CD4-positive, alpha-beta T cell treated with Interferon alpha-2 for 1 hour (primary cell): ENCODE measurements at places on chromosomes 11 and 22.

DNA sequence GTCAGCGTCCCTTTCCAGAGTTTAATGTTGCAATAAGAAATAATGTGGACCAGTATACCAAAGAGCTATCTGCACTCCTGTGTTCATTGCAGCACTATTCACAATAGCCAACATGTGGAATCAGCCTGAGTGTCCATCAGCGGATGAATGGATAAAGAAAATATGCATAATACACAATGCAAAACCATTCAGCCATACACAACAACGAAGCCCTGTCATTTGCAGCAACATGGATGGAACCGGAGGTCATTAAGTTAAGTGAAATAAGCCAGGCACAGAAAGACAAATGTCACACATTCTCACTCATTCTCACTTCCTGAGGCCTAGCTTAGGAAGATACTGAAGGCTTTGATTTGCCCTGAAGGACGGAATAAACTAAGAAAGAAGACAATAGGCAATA, 22.1 kb downstream of the SLC5A4 start:
- DNase-seq, result no peak

DNA sequence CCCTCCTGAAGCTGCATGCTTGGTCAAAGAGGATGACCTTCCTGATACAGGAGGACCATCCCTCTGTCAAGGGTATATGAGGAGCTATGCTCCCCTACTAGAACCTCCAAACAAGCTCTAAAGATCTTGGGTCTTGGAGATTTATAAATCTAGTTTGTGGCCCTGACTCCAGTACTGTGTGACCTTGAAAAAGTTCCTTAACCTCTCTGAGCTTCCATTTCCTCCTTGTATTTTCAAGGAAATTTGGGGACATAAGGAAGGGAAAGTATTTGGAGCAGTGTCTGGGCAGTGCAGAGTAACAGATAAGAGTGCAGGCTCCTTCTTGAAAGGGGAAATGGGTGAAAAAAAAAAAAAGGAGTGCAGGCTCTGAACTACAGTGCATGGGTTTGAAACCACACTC, 45.9 kb downstream of the CHRDL2 start:
- no peak for DNase-seq

DNA sequence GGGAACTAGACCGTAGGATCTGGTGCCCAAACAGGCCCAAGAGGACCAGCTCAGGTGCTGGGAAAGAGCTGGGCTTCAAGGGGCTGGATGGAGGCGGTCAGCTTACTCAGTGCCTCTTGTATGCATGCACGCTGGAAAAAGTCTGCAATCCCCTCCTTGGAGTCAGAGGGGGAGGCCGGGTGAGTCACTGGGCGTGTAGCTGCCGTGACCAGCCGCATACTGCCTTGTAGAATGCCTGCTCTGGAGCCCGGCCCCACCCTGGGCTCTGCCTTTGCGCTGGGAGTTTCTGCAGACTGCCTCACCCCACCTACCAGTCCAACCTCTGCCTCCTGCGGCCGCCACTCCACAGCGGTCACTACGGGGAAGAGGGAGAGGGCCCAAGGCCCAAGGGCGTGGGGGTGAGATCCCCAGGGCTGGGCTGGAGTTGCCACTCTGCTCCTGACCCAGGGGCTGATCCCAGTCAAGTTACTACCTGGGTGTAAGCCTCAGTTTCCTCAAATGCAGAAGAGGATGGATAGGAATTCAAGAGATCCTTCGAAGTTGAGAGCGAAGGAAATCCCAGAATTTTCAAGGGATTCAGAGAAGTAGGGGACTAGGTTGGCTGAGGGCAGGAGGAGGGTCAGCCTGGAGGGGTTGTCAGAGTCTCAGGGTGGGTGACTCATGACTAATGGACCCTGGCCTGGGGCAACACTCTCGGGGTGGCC, 4.2 kb downstream of the MRGPRF start:
- no peak for DNase-seq

DNA sequence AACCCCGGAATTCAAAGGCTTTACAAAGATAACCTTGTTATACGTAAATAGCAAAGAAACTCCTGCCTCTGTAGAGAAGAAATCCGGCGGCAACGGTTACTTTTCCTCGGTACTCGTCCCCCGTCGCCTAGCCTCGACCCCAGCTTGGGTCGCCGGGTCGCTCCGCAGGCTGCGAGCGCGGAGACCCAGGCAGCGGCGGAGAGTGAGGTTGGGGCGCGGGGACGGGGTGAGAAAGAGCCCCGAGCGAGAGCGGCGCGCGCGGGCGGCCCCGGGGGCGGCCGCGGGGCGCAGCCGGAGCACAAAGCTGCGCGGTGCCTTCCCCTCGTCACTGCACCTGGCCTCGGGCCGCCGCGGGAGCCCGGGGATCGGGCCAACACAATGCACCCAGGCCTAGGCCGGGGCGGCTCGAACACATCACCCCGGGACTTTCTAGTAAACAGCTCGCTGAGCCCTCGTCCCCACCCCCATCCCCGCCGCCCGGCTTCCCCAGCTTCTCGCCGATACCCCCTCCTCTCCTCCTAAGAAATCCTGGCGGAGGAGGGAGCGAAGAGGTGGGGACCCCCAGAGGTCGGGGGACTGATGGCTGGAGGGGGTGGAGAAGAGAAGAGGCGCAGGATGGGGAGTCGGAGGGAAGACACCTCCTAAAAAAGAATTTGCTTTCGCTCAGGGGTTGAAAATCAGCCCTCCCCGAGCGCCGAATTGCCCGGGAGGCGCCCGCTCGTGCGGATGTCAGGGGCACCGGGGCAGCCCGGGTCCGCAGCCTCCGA, 845 bp downstream of the MPPED2 start:
- peak; percentile 4 for DNase-seq

DNA sequence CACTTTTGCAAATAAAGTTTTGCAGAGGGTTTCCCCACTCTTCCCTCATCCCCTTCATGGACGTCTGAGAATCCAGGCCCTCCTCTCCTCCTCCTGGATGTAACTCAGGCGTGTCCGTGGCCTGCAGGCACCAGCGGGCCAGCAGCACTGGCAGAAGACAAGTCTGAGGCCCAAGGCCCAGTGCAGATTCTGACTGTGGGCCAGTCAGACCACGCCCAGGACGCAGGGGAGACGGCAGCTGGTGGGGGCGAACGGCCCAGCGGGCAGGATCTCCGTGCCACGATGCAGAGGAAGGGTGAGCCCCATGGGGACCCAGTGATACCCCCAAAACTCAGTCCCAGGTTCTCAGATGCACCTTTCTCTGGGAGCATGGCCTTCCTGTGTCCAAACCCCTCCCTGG, 14.4 kb downstream of the TUB start:
- no peak for DNase-seq

- no peak for DNase-seq
Observed at GRCh38 chr22:27250886-27251285, 550.7 kb downstream of the MN1 start.

GRCh38 chr11:19253153-19253745, 12.5 kb upstream of the E2F8 start:
- no peak for DNase-seq

- DNase-seq, result no peak
Observed at GRCh38 chr22:31243339-31244045, 31.4 kb downstream of the LIMK2 start.

DNA sequence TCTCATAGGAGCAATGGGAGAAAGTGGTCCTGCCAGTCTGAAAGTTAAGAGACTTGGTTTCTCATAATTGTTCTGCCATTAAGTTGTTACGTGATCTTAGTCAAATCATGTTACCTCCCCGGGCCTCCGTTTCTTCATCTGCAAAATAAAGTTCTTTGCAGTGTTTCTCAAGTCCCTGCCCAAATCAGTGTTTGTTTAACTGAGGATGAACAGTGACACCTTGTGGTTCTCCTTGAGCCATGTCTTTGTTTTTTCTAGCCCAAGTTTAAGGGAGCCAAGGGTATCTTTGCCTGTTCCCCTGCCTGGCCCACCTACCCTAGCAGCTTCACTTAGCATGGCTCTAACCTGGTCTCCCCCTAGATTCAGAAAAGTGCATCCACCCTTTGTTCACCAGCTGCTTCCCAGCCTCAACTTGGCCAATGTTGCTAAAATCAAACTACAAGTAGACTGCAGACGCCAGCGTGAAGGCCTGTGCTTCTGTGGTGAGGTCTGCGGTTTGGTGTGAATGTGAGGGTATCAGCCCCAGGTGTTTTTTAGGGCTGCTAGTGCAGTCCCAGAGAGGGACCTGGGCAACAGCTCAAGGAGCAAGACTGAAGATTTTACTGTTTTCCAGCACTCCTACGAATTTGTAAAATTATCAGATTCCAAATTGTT, 35.5 kb downstream of the FZD4 start:
- no peak for DNase-seq

- DNase-seq, result no peak
Observed at GRCh38 chr22:18056807-18057474, 20.8 kb upstream of the PEX26 start.
